ENCODE measurements at places on chromosomes 1 and 21.

DNA sequence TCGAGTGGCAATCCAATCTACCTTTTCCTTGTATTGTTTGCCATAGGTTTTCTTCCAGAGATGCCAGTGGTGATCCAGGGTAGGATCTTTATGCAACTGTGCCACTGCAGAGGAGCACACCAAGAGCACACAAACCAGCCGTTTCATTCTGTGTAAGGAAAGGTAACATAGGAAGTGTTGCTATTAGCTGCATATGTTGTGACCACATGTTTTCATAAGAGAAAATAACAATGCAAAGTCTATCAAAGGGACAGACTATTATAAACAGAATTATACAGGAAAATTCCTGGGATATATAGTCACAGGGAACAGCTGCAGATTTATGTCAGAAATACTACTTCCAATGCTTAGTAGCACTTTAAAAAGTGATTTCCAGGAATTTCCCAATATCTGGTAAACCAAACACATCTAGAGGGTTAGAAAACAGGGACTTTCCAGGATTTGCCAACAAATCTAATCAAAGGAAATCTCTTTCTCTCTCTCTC is 919 bp downstream of the CTSS start:
- no peak for DNase-seq

GRCh38 chr21:15788847-15789523 is 59.2 kb downstream of the USP25 start:
- DNase-seq = no peak

- no peak for DNase-seq
Measured at GRCh38 chr1:151035167-151035566, 1.2 kb upstream of the BNIPL start.

GRCh38 chr1:29961293-29962059 is 725.2 kb downstream of the PTPRU start:
- no peak for DNase-seq

GRCh38 chr1:27618341-27619082 is 14.6 kb upstream of the AHDC1 start:
- DNase-seq = no peak

DNA sequence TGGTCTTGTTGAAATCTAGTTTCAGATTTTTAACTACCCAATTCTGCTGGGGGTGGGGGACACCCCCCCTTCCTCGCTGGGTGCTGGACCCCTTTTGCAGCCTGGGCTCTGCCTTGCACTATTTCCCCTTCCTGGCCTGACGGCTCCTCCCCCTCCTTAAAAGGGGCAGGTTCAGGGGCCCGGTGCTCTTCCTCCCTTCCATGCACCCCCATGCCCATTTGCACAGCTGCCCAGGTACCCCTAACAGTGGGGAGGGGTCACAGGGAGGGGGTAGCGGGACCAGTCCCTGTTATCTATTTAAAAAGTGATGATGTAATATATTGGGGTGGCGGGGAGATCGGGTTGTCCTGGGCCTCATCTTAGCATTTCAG is 15.3 kb downstream of the ZBTB7B start:
- no peak for DNase-seq

DNA sequence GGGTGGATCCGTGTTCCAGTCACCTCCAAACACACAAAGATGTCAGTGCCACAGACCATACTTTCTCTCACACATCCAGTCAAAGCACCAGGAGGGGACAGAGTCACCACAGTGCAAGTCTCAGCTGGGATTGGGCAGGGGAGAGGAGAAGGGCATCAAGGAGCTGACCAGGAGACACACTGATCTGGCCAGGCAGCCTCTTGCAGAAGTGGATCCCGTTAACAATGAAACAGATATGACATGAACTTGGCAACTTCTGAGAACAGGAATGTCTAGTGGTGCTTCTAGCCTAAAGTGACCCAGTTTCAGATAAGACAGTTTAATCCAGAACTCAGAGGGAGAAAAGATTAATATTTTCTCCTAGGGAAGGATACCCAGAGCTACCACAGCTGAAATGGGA is 71.0 kb downstream of the HIVEP3 start:
- no peak for DNase-seq

All from germinal center (tissue), 1 donor.